WTC11 (cell line): ENCODE measurements at places on chromosomes 16 and 17. TPM values are rescaled to one million over a fixed set of nuclear protein-coding genes. Genes with fewer than 3 reads are reported as not detected.

Gene MAF
- 3.7 to 6.6 TPM (median 4.6 TPM) in 3 replicates for total RNA-seq

Gene C17orf113
- 1.9 to 2.8 TPM (median 2.5 TPM) in 3 replicates for total RNA-seq

Gene STAT3
- 74.4 to 98.0 TPM (median 74.9 TPM) in 3 replicates for total RNA-seq

Gene ZNF469
- total RNA-seq = 1.8 to 3.2 TPM (median 2.4 TPM) in 3 replicates

Gene CEP295NL
- total RNA-seq = 0.61 to 0.89 TPM (median 0.89 TPM) in 3 replicates
